ENCODE measurements at places on chromosomes 5 and 9.

DNA sequence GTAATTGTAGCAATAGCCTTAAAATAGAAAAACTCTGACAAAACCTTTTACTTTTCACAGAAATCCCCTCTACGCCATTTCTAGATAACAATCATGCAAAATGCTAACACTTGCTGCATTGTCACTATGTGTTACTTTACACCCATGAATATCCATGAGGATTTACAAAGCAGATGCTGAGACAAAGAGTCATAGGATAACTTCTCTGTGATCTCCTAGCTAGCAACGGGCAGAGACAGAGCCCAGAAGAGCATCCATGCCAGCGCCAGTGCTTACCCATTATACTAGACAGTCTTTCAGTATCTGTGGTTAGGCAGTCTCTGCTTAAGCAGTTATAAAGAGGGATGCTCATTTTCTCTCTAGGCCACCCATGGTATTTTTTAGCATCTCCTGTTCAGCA, 474.1 kb downstream of the CAAP1 start:
- no peak for DNase-seq

DNA sequence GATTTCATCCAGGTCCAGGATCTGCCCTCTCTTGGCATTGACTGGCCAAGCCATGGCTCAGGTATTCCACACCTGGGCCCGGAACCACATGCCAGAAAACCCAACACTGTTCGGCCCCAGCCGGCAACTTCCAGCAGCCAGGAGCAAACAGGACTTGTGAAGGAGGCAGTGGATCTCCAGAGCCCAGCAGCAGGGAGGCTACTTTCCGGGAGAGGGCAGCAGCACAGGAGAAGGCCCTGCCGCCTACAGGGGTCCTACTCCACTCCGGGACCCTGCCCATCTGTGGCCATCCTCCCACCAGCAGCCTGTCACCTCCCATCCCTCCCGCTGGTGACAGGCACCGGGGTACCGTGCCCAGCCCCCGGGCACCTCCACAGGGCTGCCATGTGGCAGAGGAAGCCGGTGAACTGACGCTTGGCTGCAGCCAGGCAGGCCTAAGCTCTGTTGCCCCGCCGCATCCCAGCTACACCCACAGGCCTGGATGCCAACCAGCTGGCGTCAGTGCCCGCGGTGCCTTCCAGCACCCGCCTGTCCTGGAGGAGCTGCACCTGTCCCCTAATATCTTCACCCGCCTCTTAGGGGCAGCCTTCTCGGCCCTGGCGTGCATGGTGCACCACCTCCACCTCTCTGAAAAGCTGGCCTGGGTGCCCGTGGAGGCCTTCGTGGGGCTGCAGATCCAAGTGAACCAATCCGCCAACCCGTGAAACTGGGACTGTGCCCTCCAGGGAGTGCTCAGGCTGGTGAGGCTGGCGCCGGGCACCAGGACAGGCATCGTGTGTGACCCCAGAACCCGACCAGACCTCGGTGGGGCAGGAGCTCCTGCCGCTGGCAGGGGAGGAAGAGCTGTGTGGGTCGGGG, 18.9 kb upstream of the SLC30A5 start:
- DNase-seq: no peak

- no peak for DNase-seq
Measured at GRCh38 chr9:123418506-123418905, 62.5 kb downstream of the CRB2 start.

DNA sequence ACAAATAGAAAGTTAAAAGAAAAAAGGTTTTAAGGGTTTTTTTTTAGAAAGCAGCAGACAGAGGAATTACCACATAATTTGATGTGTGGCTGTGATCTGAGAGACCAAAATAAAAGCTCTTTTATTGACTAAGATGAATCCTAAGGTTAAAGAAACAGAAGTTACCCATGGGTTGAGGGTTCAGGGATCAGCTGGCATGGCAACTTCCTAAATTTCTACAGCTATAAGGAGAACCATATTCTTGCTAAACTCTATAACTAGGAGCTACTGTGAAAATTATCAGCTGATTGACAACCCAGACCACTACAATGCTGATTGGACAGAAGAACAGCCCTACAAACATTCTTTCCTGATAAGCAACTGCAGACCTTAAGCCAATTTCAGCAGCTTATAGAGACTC, 40.2 kb downstream of the TMEM215 start:
- DNase-seq: no peak

DNA sequence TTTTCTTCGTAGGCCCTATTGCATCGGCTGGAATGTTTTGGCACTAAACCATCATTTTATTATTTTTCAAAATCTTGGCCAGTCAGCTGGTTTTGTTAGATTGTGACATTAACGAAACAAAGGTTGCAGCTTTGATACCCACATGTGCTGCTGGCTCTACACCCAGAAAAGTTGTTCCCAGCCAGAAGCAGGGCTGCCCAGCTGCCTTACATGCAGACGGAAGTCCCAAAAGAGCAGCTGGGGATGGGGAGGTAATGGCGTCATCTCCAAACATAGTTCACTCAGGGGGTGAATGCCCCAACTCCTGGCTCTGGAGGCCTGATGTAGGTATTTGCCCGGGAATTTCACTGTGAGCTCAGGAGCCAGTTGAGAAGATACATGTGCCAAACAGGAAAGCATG, 23.3 kb downstream of the TMEM171 start:
- no peak for DNase-seq

DNA sequence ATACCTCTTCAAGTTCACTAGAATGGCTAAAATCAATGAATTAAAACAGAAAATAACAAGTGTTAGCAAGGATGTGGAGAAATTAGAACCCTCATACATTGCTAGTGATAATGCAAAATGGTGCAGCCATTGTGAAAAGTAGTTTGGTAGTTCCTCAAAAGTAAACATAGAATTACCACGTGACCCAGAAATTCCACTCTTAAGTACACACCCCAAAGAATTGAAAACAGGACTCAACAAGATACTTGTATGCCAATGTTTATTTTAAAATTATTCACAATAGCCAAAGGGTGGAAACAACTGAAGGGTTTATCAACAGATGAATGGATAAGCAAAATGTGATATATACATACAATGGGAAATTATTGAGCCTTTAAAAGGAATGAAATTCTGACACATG, 70.3 kb downstream of the BARX1 start:
- no peak for DNase-seq

- no peak for DNase-seq
Measured at GRCh38 chr9:32292611-32293010, 91.8 kb upstream of the ACO1 start.

DNA sequence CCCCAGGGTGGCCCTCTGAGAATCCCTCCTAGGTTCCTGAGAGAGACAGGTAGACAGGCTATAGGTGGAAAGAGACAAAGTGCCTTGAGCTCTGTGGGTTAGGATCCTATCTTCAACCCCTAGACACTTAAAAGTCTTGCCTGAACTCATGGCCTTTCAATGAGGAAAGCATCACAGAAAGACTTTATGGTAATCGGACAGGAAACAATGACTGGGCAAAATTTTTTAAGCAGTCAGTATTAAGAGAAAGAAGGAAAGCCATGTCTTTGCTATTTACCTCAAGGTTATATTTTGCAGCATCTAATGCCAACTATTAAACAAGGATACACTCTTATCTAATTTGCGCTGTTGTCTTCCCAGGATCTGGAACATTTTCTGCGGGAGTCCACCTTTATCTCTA, 93.2 kb downstream of the PCSK1 start:
- no peak for DNase-seq

DNA sequence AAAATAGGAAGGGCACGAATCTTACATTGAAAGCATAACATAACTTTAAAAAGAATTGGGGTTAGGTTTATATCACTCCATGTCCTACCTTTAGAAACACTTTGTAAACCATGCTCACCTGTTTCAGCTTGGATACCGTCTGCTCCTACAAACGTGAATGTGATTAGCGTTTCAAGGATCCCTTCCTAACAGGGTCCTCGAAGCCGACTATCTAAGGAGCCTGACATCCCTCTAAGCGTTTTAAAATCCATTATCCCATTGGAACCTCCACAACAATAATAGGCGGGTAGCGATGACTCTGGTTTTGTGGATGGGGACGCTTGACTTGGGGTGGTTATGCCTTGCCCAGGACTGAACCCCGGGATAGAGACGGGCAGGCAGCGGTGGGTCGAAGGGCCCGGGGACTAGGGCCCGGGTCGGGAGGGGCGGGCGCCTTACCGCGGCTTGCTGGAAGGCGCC, 937 bp downstream of the SVEP1 start:
- DNase-seq: no peak

DNA sequence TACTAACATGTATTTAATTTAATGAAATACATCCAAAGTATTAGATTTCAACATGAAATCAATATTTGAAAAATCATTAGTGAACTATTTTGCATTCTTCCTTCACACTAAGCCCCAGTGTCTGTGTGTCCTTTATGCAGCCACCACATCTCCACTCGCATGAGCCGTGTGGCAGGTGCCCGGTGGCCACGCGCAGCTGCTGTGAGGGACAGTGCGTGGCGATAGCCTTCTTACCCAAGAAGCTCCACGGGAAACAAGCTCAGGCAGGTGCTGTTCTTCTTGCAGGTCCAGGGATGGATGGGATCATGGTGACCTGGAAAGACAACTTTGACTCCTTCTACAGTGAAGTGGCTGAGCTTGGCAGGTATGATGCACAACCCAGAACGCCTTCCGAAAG, 79.3 kb upstream of the OTULINL start:
- no peak for DNase-seq

GRCh38 chr5:112737463-112738190, at the start of gene APC:
Gene APC, plus strand, starts transcription at chr5:112737885. Its CDS starts 17,006 bp downstream, at chr5:112754891.
- peak; percentile 91 for DNase-seq

All from fibroblast of skin of abdomen (primary cell).